ENCODE measurements at places on chromosomes 1 and 21.

- no peak for ATAC-seq
Observed at GRCh38 chr1:169132512-169133227, 26.2 kb downstream of the ATP1B1 start.

DNA sequence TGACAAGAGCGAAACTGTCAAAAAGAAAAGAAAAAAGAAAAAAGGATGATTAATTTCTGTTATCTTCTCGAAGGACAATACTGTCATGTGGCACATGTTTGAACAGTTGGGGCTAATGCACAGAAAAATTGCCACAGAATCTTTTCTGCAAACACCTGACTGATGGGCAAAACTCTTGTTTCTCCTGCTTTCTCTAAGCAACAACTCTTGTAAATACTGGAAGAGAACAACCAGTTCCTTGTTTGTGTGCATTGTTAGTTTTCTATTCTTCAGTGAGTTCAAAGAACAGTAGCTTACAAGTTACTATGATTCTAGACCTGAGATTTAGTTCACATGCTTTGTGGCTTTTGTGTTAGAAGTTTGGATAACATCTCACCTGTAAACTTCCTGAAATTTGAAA is 60.7 kb downstream of the CDC14A start:
- ATAC-seq = peak; percentile 13

DNA sequence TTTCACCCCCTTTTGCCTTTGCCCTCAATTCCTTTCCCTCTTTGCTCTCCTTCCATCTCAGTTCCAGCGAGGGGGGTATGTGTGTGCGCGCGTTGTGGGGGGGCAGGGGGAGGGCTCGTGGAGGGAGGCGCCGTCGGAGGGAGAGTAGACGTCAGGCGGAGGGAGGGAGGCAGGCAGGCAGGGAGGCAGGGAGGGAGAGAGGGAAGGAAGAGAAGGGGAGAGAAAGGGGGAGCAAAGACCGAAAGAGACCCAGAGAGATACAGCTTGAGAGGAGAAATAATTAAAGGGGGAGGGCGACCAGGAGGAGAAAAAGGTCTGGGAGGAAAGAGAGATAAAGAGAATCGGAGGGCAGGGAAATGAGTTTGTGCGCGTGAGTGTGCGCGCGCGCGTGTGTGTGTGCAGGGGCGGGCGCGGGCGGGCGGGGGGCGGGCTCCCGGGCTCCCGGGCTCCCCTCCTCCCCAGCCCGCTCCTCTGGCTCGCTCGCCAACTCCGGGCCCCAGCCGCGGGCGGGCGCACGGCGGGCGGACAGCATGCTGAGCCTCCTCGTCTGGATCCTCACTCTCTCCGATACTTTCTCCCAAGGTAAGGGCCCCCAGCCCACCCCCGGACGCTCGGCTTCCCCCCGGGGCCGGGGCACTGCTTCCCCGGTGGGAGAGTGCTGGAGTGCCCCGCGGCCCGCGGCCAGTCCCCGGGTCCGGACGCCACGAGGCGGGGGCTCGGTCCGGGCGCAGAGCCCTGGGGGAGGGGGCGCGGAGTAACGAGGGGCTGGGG is at the start of gene KIRREL1:
KIRREL1 (plus strand) TSS at position 499 of the 771 bp plus-strand sequence; CDS start at position 531, 32 bp downstream.
- no peak for ATAC-seq

DNA sequence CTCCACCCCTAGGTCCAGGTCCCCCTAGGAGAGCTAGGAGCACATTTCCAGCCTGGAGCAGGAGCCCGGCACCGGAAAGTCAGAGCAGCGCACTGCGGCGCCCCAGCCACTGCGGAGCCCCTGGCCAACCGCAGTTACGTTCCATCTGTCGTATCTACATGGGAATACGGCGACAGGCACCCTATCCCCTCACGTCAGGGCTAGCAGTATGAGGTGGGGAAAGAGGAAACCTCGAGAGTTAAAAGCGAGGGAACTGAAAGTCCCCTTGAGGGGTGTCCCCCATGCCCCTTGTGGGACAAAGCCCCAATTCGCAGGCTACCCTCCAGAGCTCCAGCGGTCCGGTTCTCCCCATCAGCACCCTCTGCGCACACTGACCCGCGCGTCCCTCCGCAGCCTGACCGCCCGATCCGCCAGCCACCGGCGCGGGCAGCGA is 995 bp downstream of the COLGALT2 start:
- no peak for ATAC-seq

GRCh38 chr1:170853302-170853701 is 82.0 kb upstream of the MROH9 start:
- ATAC-seq = peak; percentile 12

All from activated T-helper 17 cell treated with anti-CD3 and anti-CD28 coated beads, Interleukin-2, amount 50 U/mL, for 72 hours (primary cell).